ENCODE measurements at places on chromosomes 16 and 17. TPM values are rescaled to one million over a fixed set of nuclear protein-coding genes. Genes with fewer than 3 reads are reported as not detected.

MT1M gene
- polyA plus RNA-seq: 3.7 TPM

RNF43 gene
- 4.0 TPM for polyA plus RNA-seq

STX1B gene
- 3.0 TPM for polyA plus RNA-seq

KRT222 gene
- 190 TPM for polyA plus RNA-seq

SOST gene
- not detected for polyA plus RNA-seq

TP53TG3F gene
- polyA plus RNA-seq: not detected

SERPINF2 gene
- polyA plus RNA-seq: not detected

USH1G gene
- polyA plus RNA-seq: not detected

LPCAT2 gene
- 0.19 TPM for polyA plus RNA-seq

SPAG5 gene
- 202 TPM for polyA plus RNA-seq

C1QTNF8 gene
- polyA plus RNA-seq: not detected

RGS9 gene
- polyA plus RNA-seq: 31.1 TPM

OTOP2 gene
- polyA plus RNA-seq: not detected

ENPP7 gene
- not detected for polyA plus RNA-seq

HOXB3 gene
- polyA plus RNA-seq: not detected

LRRC75A gene
- not detected for polyA plus RNA-seq

GGA2 gene
- polyA plus RNA-seq: 18.0 TPM

HBZ gene
- not detected for polyA plus RNA-seq

ERCC4 gene
- polyA plus RNA-seq: 43.6 TPM

SLC5A2 gene
- 8.3 TPM for polyA plus RNA-seq

HOXB1 gene
- not detected for polyA plus RNA-seq

DPH1 gene
- polyA plus RNA-seq: 3.1 TPM

ABCC11 gene
- 0.20 TPM for polyA plus RNA-seq

CCL17 gene
- not detected for polyA plus RNA-seq

TBC1D3G gene
- 0.18 TPM for polyA plus RNA-seq

GRB7 gene
- not detected for polyA plus RNA-seq
